ENCODE measurements at places on chromosomes 4 and X.
A peak's percentile ranks its signal among the peaks of the same experiment; 100 is the strongest.

GRCh38 chrX:104172788-104173187 lies 6.5 kb downstream of the FAM199X start:
- DNase-seq: no peak

DNA sequence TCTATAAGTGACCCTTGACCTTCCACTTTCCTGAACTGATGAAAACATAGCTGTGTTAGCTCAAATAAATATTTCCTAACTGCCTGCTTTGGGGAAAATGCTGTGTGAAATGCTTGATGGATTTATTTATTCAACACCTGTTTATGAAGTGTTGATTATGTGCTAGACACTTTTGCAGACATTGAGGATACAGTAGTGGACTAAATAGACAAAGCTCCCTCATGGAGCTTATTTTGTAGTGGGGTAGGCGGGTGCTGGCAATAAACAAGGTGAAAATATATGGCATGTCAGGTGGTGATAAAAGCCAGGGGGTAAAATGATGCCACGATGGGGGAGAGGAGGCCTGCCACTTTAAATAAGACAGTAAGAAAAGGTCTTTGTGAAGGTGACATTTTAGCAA lies 50.2 kb upstream of the TLR3 start:
- no peak for DNase-seq

DNA sequence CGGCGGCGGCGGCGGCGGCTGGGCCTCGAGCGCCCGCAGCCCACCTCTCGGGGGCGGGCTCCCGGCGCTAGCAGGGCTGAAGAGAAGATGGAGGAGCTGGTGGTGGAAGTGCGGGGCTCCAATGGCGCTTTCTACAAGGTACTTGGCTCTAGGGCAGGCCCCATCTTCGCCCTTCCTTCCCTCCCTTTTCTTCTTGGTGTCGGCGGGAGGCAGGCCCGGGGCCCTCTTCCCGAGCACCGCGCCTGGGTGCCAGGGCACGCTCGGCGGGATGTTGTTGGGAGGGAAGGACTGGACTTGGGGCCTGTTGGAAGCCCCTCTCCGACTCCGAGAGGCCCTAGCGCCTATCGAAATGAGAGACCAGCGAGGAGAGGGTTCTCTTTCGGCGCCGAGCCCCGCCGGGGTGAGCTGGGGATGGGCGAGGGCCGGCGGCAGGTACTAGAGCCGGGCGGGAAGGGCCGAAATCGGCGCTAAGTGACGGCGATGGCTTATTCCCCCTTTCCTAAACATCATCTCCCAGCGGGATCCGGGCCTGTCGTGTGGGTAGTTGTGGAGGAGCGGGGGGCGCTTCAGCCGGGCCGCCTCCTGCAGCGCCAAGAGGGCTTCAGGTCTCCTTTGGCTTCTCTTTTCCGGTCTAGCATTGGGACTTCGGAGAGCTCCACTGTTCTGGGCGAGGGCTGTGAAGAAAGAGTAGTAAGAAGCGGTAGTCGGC lies 528 bp downstream of the FMR1 start:
- DNase-seq: peak; percentile 24

GRCh38 chr4:21882051-21882839 lies 66.3 kb downstream of the KCNIP4 start:
- DNase-seq: peak; percentile 32

- DNase-seq: no peak
Observed at GRCh38 chr4:118589471-118590055, 95.6 kb upstream of the METTL14 start.

- no peak for DNase-seq
Observed at GRCh38 chr4:153471698-153472093, 5.5 kb downstream of the TMEM131L start.

- no peak for DNase-seq
Observed at GRCh38 chr4:3724319-3725231, 41.6 kb upstream of the ADRA2C start.

DNA sequence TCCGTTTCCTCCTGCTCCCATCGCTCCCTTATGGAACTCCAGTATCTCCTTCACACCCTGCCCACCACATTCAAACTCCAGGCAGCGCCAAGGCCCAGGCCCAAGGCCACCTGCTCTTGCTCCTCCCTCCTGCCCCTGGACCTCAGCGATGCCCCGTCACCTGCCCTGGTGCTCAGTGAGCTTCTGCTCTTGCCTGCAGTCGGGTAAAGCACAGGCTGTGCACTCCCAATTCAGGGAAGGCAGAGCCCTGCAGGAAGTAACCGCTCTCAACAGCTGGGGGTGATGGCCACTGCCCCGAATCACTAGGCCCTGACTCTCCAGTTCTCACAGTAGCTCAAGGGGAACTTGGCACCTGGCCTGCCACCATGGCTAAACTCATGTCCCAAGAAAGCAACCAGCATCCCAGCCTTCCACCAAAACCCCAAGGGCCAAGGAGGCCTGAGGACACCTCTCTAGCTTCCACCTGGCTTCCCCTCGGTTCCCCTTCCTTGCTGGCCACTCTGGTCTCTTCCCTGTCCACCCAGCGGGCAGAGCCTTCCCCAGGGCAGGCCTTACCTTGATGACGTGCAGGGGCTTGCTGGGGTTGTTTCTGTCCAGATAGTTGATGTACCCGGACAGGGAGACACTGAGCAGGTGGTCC lies 29.3 kb downstream of the WDR1 start:
- DNase-seq: no peak

- no peak for DNase-seq
Observed at GRCh38 chr4:44558031-44558605, 93.3 kb downstream of the YIPF7 start.

GRCh38 chr4:169996379-169997240 lies 29.6 kb downstream of the MFAP3L start:
- DNase-seq: no peak

DNA sequence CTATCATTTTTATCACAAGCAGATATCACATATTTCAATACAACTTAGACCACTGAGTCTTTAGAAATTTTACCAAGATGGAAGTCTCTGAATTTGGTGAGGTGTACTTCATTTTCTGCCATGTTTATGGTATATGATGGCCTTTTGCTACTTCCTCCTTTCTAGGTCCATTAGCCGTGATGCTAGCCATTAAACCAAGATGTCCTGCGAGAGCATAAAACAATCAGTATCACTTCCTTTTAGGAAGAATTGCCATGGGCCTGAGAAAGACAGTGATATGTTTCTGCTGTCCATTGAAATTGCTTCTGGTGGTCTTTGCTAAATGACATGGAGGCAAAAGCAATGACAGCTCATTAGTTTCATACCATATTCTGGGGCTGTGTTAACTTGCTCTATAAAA lies 1851.7 kb upstream of the IGFBP7 start:
- no peak for DNase-seq

GRCh38 chrX:11641349-11642065 lies 24.2 kb downstream of the ARHGAP6 start:
- peak; percentile 19 for DNase-seq

DNA sequence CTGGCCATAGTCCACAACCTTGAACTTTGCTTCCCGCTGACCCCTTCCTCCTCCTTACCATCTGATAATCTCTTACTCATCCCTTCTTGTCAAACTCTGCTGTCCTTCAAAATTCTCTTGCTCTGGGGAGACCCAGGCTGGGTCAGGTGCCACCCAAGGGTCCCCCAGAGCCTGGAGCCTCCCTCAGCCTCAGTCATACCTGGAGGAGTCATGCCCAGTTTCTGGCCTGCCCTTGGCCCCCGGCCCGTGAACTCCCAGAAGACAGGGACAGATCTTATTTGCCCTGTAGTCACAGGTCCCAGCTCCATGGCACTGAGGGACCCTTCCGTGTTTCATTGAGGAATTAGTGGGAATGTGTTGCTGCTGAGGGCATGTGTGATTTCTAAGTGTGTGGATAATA lies 4.7 kb upstream of the GPR78 start:
- DNase-seq: no peak

GRCh38 chr4:53694666-53695065 lies 103.4 kb upstream of the LNX1 start:
- DNase-seq: no peak

- no peak for DNase-seq
Observed at GRCh38 chr4:84994280-84994679, 27.8 kb upstream of the WDFY3 start.

DNA sequence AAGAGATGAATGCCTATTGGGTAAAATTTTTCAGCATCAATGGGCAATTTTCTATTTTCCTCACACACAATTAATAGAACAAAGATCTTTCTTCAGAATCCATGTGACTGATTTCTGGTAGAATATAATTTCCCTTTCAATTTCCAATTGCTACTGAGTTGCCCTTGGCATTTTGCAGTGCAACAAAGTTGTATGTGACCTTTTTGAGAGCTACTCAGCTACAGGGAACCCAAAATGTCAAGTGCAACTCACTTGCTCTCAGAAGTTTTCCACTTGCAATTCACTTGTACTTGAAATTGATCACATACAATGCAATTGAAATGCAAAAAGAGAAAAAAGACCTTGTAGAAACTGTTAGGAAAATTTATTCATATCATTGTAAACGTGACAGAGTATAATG lies 245.5 kb downstream of the BANK1 start:
- DNase-seq: no peak

DNA sequence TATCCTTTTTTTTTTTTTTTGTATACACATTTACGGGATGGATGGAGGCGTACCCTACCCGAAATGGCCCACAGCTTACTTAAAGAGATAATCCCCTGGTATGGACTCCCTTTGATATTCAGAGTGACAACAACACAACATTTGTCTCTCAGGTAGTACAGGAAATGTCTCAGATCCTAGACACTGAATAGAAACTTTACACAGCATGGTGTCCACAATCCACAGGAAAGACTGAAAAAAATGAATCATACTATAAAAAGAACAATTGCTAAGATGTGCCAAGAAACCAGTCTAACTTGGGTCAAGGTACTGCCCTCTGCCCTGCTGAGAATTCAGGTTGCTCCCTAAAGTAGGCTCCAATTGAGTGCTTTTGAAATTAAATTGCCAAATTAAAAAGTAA lies 100.8 kb upstream of the LANCL3 start:
- DNase-seq: no peak

GRCh38 chr4:187069398-187069797 lies 345.7 kb upstream of the FAT1 start:
- DNase-seq: no peak

DNA sequence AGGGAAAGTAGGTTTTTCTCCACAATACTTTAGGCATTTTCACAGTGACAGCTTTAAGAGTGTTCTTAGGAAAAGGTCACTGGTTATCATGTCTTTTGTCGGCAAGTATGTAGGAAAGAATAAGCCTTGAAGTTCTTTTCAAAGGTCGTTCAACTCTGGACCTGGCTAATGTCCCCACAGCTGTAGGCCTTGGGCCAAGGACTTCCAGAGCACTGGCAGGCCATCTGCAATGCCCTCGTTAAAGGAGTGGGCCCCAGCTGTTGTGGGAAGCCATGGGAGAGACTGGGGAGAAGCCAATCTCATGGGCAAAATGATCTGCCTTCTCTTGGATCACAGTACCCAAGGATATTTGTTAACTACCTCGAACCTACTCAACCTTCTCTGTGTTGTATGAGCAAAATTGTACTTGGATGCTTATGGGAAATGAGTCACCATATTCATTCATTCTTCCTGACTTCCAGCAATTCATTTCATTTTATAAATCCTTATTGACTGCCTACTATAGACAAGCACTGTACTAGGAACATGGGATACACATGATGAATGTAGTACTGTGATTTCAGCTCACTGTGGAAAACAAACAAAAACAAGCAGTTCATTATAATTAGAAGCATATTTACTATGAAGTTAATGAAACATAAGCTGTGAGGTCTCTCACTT lies 141.1 kb upstream of the KIT start:
- DNase-seq: peak; percentile 23

- DNase-seq: no peak
Observed at GRCh38 chr4:150648123-150648522, 66.2 kb downstream of the MAB21L2 start.

GRCh38 chr4:141233673-141234072 lies 13.0 kb downstream of the ZNF330 start:
- DNase-seq: no peak

GRCh38 chr4:168871632-168872031 lies 138.4 kb downstream of the CBR4 start:
- peak; percentile 60 for DNase-seq

- DNase-seq: peak; percentile 97
Observed at GRCh38 chrX:39907964-39908661, 189.6 kb downstream of the BCOR start.

DNA sequence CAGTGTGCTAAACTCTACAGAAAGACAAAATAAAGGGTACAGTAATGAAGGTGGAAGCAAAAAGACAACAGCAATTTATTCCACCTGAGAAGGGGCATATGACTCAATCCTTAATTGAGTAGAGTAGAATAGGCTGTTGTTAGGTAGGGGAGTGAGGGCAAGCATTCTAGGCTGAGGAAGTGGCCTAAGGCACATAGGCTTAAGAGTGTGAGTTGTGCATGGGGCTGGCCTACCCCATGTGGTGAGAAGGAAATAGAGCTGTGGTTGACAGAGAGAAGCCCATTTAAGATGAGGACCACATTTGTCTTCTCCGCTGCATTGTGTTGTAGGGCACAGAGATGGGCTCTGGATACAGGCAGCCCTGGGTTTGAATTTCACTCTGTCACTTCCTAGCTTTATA lies 3.4 kb upstream of the ZCCHC18 start:
- DNase-seq: no peak

- DNase-seq: no peak
Observed at GRCh38 chrX:85620466-85620865, 241.0 kb upstream of the POF1B start.

- DNase-seq: no peak
Observed at GRCh38 chr4:31016322-31017061, 296.3 kb downstream of the PCDH7 start.

DNA sequence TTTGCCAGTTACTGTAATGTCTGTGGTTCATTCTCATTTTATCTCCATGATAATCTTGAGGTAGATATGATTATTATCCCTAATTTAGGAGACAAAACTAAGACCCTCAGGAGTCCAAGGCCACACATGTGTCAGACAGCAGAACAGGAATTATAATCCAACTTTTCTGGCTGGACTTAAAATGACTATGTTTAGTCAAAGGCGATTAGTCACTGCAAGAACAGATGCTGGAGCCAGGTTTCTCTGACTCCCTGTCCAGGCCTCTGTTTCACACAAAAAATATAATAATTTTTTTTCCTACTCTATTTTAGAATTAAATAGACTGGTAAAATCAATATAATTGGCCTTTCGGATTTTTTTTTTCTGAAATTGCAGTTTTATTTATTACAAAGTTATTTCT lies 56.7 kb upstream of the TMEM131L start:
- peak; percentile 73 for DNase-seq

- DNase-seq: peak; percentile 18
Observed at GRCh38 chr4:173051716-173052115, 116.9 kb upstream of the GALNT7 start.

GRCh38 chr4:99185581-99185980 lies 33.5 kb downstream of the ADH6 start:
- no peak for DNase-seq

DNA sequence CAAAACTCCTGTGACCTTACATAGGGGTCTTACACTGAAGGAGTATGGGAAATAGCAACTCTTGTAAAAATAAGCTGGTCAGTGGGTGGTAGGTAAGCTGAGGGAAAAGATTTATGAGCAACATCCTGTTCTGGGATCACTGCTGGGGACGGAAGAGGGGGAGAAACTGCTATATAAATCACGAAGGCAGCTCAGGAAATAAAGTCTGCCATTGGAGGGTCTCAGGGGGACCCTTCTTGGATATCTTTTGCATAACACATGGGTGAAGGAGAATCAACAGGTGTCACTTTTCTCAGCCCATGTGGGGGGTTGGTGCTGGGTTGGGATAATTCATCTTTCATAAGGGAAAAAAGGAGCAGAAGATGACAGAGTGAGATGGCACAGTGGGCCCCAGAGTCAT lies 33.7 kb downstream of the AFF1 start:
- no peak for DNase-seq

Measured in fibroblast of skin of right quadriceps (primary cell).